ENCODE measurements at places on chromosomes 4 and X.

- DNase-seq = no peak
Measured at GRCh38 chrX:52608961-52609360, 45.7 kb downstream of the SSX7 start.

DNA sequence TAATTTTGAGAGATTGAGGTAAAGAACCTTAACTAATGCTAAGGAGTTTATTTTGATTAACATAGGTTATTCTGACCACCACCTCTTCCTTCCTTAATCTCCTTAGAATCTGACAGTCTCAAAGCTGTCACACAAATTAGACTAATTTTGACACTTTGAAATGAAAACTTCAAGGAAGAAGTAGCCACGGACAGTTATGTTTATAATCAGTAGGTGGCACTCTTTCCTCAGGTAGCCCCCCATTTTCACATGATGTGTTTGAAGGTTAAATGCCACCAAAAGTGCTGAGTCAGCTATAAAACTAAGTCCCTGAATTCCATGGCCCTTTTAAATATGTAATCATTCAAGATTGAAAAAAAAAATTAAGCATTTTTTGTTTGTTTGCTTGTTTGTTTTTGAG lies 22.4 kb downstream of the TMEM33 start:
- DNase-seq = no peak

GRCh38 chr4:155943605-155944291 lies 9.9 kb downstream of the CTSO start:
- DNase-seq = no peak

- DNase-seq = no peak
Measured at GRCh38 chrX:145002771-145003170, 244.5 kb upstream of the SPANXN1 start.

DNA sequence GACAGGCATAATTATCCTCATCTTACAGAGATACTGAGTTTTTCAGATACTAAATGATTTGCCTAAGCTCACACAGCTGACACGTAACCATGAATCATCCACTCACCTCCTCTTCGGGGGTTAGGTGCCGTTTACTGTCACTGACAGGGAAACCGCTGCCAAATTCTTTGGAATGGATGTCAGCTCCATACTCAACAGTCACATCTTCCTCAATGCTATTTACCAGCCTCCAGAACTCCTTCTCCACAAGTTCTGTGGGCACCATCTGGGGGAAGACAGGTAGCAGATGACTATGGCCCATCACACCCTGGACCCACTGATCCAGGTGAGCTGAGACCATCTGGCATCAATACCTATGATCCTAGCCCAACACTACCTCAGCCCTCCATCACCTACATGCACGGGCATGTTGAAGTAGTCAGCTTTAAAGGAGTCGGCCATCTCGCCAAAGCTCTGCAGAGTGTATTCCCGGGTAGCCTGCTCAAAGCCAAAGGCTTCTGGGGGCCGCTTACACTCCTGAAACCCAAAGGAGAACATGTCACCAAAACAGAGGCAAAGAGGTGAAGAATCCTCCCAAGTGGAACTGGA lies 13.5 kb downstream of the KDM5C start:
- no peak for DNase-seq

DNA sequence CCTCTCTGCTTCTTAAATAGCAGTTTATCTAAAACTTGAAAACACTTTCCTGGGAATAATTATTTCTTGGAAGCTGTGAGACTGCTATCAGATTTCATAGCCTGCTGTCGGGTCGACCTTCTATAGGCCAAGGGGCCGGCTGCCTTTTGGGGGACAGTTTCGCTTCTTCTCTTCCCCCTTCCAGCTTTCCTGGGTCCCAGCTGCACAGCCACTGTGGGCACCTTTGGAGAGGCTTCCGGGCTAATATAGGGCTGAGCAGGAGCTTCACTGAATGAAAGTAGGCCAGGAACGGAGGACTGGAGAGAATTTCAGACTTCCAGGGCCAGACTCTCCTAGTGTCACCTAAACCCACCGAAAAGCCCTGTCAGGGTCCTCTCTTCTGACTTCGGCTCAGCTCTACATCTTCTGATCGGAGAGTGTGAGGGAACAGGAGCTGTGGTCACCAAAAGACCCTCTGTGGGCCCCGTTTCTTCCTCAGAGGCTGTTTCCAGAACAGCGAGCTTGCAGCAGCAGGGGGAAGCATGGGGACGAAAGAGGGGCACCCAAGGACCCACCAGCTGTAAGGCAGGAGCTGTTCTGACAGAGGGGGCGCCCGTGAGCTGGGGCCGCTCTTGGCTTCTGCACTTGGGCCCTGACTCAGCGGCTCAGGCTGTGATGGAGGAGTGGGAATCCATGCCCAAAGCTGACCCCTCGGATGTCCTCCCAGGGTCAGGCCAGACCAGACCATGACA lies 620.6 kb downstream of the BCOR start:
- DNase-seq = no peak

DNA sequence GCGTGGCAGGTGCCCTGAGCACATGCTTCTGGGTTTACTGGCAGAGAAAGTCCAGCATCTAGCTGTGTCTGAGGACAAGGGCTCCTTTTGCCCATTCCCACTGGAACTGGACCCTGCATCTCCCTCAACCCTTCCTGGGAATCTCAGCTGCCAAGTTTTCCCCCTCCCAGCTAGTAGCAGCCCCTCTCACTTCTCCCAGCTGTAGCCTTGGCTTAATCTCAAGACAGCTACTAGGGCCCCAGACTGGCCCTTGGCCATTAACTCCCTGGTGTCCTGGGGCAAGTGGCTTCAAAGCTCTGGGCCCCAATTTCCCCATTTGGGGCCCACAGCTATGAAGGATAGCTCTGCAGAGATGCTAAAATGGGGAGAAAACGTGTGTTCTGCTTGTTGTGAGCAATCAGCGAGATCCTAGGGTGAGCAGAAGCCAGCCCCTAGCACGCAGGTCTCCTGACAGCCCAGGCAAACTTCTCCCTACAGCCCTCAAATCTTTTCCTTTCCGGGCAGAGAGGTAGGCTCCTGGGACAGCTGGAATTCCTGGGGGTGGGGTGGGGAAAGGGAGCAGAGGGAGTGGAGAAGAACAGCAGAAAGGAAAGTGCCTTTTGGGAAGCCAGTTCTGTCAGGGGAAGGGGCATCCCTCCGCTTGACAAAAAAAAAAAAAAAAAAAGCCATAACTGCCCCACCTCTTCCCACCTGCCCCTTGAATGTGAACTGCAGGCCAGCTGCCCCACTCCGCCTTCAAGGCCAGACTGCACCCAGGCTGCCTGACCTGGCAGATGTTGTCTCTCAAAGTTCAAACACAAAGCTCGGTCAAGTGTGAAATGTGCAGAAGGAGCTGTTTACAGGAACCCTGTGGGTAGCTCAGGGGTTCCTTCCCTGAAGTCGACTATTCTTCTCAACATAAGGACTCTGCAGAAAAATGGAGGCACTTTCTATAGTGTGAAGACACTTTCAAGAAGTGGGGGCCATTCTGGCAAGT lies 16.6 kb downstream of the FGD1 start:
- no peak for DNase-seq

GRCh38 chr4:182238355-182238931 lies 4.8 kb upstream of the TENM3 start:
- DNase-seq = no peak

DNA sequence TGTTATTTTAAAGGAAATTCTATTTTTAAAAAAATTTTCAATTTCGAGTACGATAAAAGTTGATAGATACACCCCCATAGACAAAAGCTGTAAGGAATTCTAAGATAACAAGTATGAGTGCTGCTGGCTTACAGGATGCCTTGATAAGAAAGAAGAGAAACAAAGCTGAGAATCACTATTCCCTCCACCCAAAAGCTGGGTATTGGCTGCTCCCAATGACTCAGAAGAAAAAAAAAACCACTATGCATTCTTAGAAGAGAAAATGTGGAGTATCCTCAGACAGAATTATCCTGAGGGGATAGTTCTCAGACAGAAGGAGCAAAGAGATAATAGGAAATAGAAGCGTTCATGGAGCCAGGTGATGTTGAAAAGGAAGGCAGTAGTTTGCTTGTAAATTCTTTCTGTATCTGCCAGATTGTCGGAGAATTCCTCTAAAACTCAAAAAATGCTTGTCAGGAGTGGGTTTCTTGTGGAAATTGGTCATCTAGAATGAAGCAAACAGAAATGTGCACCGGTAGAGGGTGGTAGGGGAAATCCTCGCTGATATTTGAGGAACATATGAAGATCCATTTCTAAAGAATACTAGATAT lies 217.5 kb upstream of the ADAMTS3 start:
- DNase-seq = no peak

GRCh38 chrX:136747003-136747986 lies 33.4 kb downstream of the ARHGEF6 start:
- DNase-seq = no peak

GRCh38 chr4:128840711-128841318 lies 31.3 kb downstream of the JADE1 start:
- DNase-seq = no peak

- DNase-seq = no peak
Measured at GRCh38 chrX:11890836-11891514, 132.9 kb downstream of the MSL3 start.

GRCh38 chr4:151798678-151799416 lies 38.0 kb upstream of the GATB start:
- no peak for DNase-seq

DNA sequence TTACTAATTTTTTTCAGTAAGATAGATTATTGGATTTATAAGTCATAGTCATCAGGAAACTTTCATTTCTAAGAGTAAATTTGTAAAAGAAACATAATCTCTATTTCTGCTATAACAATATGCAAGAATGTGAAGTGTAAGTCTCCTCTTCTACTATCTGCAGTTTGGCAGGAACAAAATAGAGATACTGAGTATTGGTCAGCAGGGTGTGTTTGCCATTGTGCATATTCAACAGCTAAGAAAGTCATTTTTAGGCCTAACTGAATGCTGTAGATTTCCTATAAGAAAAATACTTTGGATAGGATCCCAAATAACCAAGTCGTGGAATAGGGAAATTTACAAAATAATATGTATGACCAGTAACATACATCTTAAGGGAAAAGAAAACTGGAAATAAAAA lies 253.3 kb upstream of the EPHA5 start:
- DNase-seq = no peak

GRCh38 chrX:19956306-19956705 lies 34.6 kb downstream of the BCLAF3 start:
- no peak for DNase-seq

- no peak for DNase-seq
Measured at GRCh38 chr4:17769406-17770174, 11.8 kb downstream of the FAM184B start.

GRCh38 chr4:74659576-74660411 lies 134.5 kb downstream of the BTC start:
- no peak for DNase-seq

GRCh38 chr4:168942985-168943384 lies 67.1 kb downstream of the CBR4 start:
- no peak for DNase-seq

DNA sequence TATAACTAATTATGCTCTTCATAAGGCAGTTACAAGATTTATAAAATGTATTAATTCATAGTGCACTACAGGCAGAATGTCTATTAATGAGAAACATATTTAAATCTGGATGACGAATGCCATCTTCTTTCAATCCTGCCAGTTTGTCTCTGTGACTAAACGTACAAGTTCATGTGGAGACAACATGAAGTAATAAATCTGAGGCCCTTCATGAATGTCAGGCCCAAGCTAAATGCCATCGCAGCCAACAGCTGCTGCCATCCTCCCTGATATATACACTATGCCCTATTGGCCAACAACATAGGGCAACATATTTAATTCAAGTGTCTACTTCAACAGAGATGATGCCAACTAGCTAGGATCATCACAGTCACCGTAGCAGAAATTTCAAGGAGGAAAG lies 43.7 kb downstream of the TSPAN5 start:
- no peak for DNase-seq

DNA sequence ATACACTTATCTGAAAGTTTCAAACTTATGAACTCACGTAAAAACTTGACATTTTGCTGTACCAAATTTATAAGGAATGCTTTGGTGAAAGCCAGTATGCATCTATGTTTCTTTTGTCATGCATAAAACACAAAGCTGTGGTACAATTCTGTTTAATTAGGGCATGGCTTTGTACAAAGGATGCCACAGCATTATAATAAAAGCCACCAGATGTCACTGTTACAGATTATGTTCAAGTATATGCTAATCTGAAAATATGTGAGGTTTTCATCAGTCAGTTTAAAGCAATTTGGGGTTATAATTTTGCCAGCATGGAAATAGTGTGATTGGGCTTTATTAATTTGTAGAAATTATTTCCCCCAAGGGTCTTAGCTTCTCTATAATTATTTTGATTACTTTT lies 69.0 kb downstream of the ATOH1 start:
- DNase-seq = no peak

DNA sequence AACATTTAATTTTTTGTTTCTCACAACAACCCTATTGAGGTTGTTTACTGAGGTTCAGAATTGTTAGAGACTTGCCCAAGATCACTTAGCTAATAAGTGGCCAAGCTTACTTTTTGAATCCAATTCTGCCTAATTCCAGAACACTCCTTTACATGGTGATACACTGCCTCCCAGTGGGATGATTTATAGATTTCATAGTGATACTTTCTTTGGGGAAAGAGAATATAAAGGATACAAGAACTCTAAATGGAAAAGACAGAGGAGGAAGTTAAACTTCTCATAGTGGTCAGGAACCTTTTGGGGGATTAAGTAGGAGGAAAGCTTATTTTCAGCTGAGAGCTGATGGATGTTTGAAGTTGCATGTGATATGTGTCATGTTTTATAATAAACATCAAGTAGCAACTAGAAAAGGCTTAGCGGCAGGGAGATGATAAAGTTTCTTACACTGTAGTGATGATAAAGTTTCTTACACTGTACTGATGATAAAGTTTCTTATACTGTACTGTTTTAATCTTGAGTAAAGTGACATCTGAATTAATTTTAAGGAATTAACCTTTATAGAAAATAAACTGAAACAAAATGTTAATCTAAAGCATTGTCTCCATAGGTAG lies 15.3 kb downstream of the STAG2 start:
- DNase-seq = no peak

- no peak for DNase-seq
Measured at GRCh38 chr4:105122350-105122749, 24.3 kb upstream of the TET2 start.

DNA sequence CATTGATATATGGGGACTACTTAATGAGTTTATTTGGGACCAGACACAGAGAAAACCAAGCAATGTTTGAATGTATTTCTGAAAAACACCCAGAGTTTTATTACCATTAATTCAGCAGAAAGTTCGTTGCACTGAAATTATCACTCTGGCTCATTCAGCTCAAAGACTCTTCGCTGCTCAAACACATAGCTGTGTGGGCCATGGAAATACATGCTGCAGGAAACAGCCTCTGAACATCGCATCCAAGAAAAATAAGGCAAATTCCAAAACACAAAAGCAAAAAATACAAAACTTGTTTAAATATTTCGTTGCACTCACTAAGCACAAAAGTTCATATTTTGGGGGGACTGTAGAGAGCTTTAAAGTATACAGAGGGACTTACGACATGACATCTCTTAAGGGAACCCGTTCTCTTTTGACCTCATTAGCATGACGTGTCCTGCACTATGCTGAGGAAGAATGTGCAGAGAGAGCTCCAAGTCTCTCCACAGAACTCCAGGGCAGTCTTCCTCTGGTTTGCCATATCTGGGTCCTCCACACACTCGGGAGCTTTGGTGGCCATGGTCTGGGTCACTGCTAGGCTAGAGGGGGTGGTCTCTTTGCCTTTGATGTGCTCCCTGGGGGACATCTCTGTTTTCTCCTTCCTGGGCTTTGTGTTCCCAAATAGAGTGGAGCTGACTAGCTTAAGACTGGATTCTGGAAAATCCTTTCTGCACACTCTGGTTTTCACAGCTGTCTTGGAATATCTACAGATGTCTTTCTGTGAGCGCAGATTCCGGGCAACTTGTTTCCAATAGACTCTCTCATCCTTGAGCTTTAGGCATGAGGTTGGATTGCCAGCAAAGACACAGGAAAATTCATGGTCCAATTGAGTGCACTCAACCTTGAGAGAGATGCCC lies 2.8 kb downstream of the FGFBP1 start:
- DNase-seq = no peak

- no peak for DNase-seq
Measured at GRCh38 chr4:3471886-3472285, 8.8 kb downstream of the DOK7 start.
